ENCODE measurements at places on chromosomes 7 and 10.

DNA sequence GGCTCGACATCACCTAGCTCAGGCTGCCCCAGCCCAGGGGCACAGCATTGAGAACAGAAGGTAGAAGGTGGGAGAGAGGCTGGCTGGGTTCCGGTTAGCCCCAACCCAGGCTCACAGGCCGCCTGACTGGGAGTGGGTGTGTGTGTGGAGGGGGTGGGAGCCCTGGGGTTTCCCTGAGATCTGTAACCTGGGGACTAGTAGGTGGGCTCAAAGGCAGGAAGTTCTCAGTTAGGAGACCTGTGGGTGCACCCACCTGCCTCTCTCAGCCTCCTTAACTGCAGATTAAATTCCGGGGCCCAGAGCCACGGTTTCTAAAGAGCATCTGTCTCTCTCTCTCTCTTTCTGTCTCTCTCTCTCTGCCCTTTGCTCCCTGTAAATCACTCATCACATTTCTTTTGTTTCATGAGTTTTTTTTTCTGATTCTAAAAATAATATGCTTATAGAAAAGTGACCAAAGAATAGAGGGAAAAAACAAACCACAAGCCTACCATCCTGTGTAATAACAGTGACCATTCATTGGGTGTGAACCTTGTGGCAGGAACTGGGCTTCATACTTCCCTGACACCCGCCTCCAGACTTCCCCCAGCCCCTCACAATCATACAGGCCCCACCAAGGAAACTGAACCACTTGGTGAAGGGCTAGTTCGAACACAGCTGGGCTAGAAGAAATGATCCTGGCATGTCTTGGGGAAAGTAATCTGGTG lies 83.4 kb upstream of the SMNDC1 start:
- DNase-seq: no peak

GRCh38 chr7:441684-442421 lies 77.8 kb downstream of the PDGFA start:
- DNase-seq: no peak

- DNase-seq: no peak
Measured at GRCh38 chr10:125811251-125811650, 11.8 kb downstream of the UROS start.

DNA sequence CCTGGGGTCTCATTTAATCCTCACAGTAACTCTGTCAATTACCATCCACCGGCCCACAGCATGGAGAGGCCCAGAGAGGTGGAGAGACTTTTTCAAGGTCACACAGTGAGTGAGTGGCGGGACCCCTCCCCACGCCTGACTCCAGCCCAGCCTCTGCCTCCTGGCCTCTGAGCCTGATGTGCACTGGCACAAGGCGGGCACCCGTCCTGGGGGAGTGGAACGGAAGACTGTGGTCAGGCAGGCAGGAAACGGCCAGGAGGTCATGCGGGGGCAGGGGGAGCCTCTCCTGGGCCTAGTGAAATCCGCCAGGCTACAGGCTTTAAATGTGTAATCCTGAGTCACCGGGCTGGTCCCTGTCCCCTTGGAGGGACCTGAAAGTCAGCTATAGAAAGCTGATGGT lies 32.2 kb downstream of the ZCCHC24 start:
- no peak for DNase-seq

DNA sequence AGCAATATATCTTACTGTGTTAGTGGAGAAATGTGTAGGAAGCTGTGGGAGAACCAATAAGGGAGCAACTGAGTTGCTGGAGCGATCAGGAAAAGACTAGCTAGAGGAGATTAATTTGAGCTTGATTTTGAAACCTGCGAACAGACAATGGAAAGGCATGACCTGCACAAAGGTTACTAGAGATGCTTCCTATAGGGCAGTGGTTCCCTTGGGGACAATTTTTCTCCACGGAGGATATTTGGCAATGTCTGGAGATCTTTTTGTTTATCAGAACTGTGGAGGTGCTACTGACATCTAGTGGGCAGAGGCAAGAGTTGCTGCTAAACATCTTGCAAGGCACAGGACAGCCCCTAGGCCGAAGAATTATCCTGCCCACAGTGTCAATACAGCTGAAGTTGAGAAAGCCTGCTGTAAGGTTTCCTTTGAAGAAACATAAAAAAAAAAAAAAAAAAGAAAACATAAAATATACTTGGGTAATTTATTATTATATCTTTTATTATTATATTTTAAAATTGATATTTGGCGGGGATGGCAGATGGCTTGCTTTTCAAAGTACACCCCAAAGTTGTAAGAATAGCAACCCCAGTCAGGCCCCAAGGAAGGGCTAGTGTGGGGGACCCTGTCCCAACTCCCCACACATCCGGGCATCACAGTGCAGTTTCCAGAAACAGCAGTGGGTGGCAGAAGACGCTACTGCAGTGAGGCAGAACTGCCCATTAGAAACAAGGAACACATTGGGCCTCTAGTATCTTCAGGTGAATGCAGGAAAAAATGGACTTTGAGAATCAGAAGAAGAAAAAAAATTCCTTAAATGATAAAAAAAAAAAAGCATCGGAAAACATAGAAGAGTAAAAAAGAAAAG lies 481.6 kb downstream of the SH2D4B start:
- DNase-seq: peak; percentile 30

DNA sequence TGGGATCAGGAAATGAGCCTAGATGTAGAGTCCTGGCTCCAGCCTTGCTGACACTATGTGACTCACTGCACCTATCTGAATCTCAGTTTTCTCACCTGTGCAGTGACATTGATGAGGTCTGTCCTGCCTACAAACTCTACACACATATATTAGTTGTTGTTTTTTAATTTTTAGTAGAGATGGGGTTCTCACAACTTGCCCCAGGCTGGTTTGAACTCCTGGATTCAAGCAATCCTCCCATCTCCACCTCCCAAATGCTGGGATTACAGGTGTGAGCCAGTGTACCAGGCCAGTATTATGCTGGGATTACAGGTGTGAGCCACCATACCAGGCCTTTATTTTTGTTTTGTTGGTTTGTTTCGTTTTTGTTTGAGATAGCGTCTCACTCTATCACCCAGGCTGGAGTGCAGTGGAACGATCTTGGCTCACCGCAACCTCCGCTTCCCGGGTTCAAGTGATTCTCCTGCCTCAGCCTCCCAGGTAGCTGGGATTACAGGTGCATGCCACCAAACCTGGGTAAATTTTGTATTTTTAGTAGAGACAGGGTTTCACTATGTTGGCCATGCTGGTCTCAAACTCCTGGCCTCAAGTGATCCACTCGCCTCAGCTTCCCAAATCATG lies 11.8 kb upstream of the DDIT4 start:
- DNase-seq: no peak

DNA sequence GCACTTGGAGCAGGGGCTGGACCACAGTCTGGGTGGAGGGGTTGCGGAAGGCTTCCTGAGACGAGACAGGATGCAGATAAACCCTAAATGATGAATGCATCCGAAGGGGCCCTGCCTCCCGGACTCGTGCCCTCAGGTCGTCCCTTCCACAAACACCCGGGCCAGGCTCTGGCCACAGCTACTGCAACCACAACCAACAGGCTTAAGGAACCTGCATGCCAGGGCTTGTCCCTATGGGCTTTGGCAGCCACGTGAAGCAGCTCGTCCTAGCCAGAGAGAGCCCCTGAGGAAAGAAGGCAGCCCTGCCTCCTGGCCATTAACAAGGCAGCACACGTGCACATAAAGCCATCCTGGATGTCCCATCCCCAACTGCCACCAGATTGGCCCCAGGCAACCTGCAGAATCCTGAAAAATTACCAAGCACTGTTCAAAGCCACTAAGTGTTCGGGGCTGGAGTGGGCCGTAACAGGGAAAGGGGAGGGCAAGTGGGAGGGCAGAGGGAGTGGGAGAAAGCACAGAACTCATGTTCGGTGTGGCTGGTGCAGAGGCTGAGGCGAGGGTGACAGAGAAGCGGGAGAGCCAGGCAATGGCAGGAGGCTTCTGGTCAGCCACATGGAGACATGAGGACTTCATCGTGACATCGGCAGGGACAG lies 62.7 kb downstream of the MAD1L1 start:
- DNase-seq: peak; percentile 34

- DNase-seq: no peak
Measured at GRCh38 chr10:103991393-103992128, 24.6 kb downstream of the SLK start.

DNA sequence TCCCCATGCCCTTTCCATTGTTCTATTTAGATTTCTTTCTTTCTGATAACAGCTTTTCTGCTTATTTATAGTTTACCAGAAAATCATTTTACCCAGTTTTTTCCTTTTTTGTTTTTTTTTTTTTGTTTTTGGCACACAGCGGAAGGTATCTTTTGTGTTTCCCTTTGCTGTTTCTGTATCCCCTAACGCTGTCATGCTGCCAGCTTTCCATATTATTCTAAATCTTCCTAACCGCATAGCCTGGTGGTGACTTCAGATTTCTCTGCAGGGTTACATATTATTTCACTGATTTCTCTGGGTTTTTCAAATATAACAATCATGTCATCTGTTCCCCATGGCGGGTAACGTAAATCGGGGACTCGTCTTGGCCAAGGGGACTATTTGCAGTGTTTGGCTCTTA lies 4.0 kb upstream of the SLC29A4 start:
- DNase-seq: no peak

GRCh38 chr10:50982989-50983388 lies 91.3 kb upstream of the PRKG1 start:
- no peak for DNase-seq
